Activated CD8-positive, alpha-beta memory T cell treated with anti-CD3 and anti-CD28 coated beads for 1 hour (primary cell): ENCODE measurements at places on chromosomes 12 and 14.

DNA sequence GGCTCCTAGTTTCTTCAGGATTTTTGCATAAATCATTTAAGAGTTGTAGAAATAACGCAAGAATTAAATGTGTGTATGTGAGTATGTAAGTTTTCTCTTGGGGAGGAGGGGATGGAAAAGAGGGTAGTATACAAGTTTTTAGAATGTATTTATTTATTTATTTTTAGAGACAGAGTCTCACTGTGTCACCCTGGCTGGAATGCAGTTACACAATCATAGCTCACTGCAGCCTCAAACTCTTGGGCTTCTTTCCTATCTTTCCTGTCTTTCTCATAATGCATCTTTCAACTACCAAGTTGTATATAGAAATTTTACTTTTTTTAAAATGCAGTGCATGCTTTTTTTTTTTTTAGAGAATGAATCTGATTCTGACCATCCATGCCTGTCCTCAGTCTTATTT, 269.0 kb upstream of the GARIN2 start:
- DNase-seq = no peak

DNA sequence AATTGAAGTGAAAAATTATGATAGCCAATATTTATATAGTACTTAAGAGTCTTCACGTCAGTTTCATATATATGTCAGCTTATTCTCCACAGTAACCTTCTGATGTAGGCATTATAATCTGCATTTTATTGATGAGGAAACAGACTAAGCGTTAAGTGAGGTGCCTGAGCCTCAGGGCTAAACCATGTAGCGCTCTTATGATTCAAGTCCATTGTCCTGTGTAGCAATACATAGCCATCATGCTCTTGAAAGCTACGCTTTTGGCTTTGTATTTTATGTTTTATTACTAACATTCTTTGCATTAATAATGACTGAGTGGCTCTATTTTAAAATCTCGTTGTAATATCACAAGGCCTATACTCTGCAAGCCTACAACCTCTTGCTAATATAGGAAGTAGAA, 79.0 kb downstream of the ANO6 start:
- no peak for DNase-seq

DNA sequence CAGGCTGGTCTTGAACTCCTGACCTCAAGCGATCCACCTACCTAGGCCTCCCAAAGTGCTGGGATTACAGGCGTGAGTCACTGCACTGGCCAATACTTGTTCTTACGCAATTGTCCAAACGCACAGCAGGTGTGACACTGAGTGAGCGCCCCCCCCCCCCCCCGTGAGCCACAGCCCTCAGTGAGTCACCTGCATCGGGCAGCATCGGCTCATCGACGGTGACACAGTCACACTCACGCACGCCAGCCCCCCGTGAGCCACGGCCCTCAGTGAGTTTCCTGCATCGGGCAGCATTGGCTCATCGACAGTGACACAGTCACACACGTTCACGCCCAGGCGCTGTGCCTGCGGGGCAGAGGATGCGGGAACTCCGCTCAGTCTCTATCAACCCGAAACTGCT, 42.5 kb downstream of the GALNT9 start:
- DNase-seq = no peak

DNA sequence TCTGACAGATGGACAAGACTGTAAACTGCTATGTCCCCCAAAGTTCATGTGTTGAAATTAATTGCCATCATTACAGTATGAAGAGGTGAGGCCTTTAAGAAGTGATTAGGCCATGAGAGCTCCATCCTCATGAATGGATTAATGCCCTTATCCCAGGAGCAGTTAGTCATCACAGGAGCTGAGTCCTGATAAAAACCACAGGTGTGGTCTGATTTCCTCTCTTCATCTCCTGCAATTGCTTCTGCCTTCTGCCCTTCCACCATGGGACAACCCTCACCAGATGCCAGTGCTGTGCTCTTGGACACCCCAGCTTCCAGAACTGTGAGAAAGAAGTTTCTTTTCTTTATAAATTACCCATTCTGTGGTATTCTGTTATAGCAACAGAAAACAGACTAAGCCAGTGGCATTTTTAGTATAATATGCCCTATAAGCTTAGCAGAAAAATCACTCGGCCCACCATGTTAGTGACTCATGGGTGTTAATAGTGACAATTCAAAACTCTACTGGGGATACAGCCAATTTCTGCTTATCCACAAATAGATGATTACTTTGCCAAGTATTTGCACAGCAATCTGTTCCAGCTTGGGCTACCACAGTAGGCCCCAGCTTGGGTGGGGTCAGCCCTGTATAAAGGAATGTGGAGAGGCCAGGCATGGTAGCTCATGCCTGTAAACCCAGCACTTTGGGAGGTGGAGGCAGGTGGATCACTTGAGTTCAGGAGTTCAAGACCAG, 129.0 kb upstream of the BCL2L14 start:
- no peak for DNase-seq

DNA sequence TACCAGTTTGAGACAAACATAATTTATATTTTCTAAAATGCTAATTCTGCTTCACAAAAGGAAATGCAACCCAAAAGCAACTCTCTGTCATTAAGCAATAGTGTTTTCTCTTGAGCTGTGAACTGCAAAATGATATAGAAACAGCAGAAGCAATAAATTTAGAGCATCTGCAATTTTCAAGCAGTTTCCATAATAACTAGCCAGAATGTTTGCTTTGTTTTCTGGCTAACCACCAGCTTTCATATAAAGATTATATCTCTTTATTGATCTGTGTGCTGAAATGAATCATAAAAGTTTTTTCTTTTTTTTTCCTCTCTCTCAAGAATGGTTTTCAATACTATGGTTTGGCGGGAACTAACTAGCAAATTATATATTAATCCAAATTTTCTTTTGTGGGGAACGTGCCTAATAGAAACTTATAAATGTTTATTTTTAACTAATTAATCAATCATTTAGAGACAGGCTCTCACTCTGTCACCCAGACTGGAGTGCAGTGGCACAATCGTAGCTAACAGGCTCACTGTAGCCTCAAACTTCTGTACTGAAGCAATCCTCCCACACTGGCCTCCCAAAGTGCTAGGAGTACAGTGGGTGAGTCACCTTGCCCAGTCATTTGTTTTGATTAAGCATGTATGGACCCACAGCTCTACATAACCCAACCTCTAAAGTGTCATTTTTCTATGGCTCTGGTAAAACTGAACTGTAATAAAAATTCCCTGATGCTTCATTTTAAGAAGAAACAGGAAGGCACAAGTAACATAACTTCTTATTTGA, 830.1 kb upstream of the MGAT4C start:
- DNase-seq = no peak

GRCh38 chr12:88628856-88629509, 48.7 kb upstream of the KITLG start:
- DNase-seq = no peak

GRCh38 chr12:13561923-13562322, 365.4 kb downstream of the EMP1 start:
- no peak for DNase-seq

GRCh38 chr12:47209014-47209413, 129.3 kb upstream of the AMIGO2 start:
- DNase-seq = no peak

DNA sequence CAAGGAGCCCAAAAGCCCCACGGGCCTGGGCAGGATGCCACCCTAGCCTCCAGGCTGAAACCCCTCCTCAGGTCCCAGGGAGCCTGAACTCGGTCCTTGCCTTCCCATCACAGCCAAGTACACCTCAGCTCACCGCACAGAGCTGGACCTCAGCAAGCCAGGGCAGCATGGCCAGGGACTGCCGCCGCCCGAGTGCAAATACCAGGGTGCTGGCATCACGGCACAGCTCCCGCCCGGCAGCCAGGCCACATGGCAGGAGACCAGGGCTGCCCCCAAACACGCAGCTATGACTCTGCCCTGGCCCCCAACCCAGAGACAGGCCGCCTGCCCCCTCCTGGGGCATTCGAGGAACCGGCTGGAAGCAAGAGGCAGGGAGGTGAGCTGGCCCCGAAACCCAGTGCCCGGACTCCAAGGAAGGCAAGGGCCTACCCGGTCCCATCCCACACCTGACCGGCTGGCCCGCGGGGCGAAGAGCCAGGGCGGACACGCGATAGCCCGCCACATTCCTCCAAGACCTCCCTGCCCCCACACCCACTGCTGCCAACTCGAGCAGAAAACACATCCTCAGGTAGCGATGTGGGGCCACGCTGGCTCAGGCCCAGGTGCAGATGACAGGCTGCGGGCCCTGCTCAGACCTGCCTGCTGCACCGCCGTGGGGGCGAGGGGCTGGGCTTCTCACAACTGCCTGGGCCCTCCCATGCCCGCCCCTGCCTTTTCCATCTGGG, 2.7 kb downstream of the JAG2 start:
- no peak for DNase-seq

GRCh38 chr14:61641914-61642613, 53.2 kb upstream of the HIF1A start:
- no peak for DNase-seq

GRCh38 chr12:65811968-65812700, 12.1 kb upstream of the HMGA2 start:
- DNase-seq = no peak

GRCh38 chr12:4107436-4107878, 166.1 kb upstream of the CCND2 start:
- peak; percentile 30 for DNase-seq

- DNase-seq = no peak
Measured at GRCh38 chr12:2233034-2233433, 180.2 kb downstream of the CACNA1C start.

DNA sequence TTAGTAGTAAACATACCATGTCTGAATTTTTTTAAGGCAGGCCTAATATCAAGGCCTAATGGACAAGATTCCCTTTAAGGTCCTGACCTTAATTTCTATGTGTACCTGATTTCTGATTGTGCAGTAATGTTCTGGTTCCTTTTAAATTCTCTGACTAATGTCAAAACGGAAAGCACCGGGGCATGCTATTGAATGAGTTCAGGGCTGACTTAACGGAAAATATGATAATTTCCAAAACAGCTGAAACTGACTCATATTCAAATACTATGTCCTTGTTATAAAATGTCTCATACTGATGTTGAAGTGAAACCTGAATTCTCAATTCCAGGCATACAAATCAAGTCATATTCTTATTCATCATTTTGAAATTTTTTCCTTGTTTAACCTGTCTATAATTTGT, 6.7 kb downstream of the TAS2R43 start:
- no peak for DNase-seq

GRCh38 chr12:126069549-126070165, 1004.4 kb downstream of the AACS start:
- no peak for DNase-seq

GRCh38 chr14:104285508-104285840, 147.1 kb downstream of the KIF26A start:
- DNase-seq = no peak

DNA sequence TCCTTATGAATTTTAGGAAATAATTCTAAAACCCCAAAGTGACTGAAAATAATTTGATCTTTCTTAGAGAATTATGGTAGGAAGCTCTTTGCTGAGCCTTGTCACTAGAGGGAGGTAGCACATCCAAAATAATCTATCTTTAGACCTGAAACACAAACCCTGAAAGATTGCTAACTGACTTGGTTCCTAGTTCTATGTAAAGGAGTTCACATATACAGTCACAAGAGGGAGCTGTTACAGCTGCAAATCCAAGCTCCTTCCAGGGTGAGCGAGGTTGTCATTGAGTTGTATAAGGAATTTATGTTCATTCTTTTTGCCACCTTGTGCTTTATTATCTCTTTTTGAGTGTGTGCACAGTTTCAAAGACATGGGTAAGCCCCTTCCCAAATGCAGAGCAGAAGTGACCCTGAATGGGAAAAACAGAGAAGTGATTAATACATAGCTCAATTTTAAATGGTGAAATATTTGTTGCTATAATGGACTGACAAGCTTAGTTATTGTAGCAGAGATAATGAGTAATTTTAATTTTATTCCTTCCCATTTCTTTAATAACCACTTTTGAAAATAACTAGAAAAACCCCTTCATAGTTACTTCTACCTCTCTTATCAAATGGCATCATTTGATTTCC, 387.9 kb downstream of the DAD1 start:
- DNase-seq = no peak

GRCh38 chr12:113899561-113900471, 66.3 kb downstream of the RBM19 start:
- DNase-seq = no peak

GRCh38 chr14:69664865-69665526, 53.6 kb downstream of the SUSD6 start:
- DNase-seq = no peak

DNA sequence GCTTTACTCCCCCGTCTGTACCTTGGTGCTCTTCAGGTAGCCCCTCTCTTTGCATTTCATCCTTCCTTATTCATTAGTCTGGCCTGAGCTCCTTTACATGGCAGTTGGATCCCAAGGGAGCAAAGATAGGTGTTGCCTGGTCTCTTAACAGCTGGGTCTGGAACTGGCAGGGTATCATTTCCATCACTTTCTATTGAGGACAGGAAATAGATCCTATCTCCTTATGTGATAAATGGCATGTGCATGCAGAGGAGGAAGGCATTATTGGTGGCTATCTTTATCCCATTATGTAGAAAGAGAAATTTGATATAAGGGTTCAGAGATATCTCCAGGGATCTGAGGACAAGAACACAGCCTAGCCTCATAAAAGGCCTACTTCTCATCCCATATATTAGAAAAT, 54.6 kb upstream of the OAS1 start:
- DNase-seq = no peak

- no peak for DNase-seq
Measured at GRCh38 chr12:27608890-27609289, 84.9 kb downstream of the PPFIBP1 start.
